ENCODE measurements at places on chromosomes 2 and 18.

- no peak for DNase-seq
These were observed 29.5 kb upstream of the IL1R2 start for GRCh38 chr2:101962309-101962708.

- no peak for DNase-seq
These were observed 162.3 kb upstream of the REV1 start for GRCh38 chr2:99651930-99652670.

DNA sequence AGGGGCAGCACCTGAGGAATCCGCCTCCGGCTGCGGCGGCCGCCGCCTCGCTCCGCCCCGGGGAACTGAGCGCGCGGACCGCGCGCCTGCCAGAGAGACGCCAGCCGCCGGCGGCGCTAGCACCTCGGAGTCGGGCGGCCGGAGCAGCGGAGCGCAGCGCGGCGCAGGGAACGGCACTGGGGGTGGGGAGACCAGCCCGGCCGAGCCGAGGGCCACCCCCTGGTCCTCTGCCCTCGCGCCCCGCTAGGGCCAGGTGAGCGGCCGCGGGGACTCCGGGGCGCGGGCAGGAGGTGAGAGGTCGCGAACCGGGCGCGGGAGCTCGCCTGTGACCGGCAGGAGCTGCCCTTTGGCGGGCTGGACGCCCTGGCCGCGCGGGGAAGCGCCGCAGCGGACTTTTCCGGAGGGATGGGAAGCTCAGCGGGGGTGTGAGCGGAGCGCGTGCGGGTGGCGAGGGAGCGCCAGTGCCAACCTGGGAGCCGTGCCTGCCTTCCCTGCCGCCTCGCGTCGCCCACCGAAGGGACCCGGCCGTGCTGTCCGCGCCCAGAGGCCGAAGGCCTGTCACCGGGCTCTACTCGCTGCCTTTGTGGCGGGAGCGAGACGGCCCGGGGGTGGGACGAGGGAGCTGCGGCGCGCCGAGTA lies at the start of gene GREB1L:
Gene GREB1L (plus strand): TSS at position 92 of the 639 bp plus-strand sequence. CDS start 141,287 bp downstream, outside the sequence.
- DNase-seq = peak; percentile 60

GRCh38 chr2:222613715-222614331 lies 42.1 kb downstream of the FARSB start:
- peak; percentile 19 for DNase-seq

GRCh38 chr18:14921031-14921430 lies 173.1 kb downstream of the ANKRD30B start:
- peak; percentile 79 for DNase-seq

- DNase-seq = peak; percentile 71
These were observed 151.7 kb upstream of the ZNF521 start for GRCh38 chr18:25503567-25504081.

DNA sequence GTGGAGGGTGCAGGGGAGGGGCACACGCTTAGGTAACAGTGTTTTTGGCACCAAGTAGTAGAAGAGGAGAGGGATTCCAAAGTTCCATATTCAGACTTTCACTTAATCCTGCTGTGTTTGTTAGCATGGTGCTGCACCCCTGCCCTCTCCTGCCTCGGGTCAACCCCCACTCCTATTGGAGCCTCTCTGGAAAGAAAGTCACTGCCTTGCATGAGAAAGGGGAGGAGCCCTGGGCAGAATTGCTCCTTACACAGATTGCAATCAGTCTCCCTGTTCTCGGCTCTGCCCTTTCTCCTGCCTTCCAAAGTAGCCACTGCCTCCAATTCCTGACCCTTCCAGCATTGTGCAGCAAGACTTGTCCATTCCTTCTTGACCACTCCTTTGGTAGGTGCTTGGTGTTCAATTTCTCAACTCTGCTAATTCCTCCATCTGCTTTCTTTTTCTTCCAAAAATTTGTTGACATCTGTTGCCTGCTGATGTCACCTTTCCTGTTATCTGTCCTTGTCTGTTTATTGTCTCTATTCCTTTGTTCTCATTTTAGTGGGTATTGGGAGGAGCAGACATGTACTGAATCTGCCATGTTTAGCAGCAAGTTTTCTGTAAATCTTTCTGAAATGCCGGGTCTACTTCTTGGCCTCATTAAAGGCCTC lies 225.4 kb downstream of the LOXHD1 start:
- no peak for DNase-seq
